ENCODE measurements at places on chromosomes 6 and 20. TPM values are rescaled to one million over a fixed set of nuclear protein-coding genes. Genes with fewer than 3 reads are reported as not detected.

The SOBP gene
- total RNA-seq = 0.64 TPM

The POU3F2 gene
- total RNA-seq = not detected

The CST4 gene
- total RNA-seq = not detected

The LINC00237 gene
- not detected for total RNA-seq

The LSM14B gene
- total RNA-seq = 39.3 TPM

The CCDC170 gene
- total RNA-seq = 0.89 TPM

The ROS1 gene
- total RNA-seq = 0.81 TPM

The TRIM31 gene
- not detected for total RNA-seq

The RPRD1B gene
- total RNA-seq = 24.7 TPM

The ANKEF1 gene
- total RNA-seq = 3.7 TPM

The TRAPPC3L gene
- total RNA-seq = not detected

The NRM gene
- 6.5 TPM for total RNA-seq

- no peak for DNase-seq
Observed at GRCh38 chr6:53864781-53865180, 70.0 kb downstream of the LRRC1 start.

DNA sequence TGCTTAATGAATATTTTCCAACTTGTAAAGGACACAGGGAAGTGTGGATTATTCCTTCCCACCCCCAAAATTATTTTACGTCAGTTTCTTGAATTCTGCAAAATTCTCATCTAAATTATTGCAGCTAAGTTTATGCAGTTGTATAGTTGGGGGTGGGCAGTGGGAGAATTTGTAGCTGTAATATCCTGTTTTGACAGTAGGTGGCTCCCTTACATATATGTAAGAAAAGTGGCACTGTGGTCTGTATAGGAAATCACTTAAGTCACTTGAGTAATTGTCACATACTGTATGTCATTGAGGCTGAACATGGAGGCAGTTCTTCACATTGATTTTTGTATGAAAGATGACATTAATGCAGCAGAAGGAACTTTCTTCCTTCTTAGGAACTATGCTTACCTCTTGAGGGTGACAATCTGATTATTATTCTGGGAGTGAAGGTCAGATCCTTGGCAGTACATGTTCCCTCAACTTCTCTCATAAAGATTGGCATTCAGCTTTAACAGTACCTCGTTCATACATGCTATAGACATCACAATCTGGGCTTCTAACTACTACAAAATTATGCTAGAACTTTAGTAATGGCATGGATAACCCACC lies 14.6 kb upstream of the CFAP206 start:
- no peak for DNase-seq

DNA sequence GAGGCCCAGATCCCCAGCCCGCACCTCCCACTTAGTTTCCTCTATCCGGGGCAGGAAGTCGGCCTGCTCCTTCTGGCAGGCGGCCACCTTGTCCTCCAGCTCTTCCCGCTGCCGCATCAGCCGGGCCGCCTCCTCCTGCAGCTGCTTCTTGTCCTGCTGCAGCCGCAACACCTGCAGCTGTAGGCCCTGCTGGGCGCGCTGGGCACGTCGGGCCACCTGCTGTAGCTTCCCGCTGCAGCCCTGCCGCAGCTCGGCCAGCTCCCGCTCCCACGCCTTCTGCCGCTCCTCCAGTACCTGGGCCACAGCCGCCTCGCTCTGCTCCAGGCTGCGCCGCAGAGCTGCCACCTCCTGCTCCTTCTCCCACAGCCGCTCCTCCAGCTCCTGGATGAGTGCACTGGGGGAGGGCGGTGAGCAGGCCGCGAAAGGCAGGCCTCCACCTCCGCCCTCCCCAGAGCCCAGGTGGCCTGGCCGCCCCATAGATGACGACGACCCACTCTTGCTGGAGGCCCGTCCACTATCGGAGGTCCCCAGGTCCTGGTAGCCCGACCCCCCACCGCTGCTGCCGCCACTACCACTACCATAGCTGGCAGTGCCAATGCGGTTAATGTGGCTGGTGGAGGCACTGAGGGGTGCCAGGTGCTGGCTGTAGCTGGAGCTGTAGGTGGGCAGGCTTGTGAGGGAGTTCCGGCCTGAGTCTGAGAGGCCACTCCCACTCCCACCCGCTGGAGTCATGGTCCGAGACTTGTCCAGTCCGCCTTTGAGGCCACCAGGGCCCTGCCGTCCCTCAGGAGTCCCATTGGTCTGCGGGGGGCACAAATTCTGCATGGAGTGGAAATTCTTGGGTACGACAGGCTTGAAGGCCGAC lies 6.0 kb upstream of the FASTKD5 start:
- no peak for DNase-seq

- no peak for DNase-seq
Observed at GRCh38 chr20:4894981-4895381, 106.3 kb downstream of the SLC23A2 start.

- no peak for DNase-seq
Observed at GRCh38 chr6:115899730-115900282, 160.9 kb downstream of the FRK start.

GRCh38 chr6:34813028-34813713 lies 21.3 kb downstream of the BLTP3A start:
- DNase-seq = no peak

GRCh38 chr6:32589596-32590449 lies at the start of gene HLA-DRB1:
Gene HLA-DRB1, minus strand, starts transcription at chr6:32589848. Its CDS starts 106 bp downstream, at chr6:32589742.
- DNase-seq = no peak

GRCh38 chr6:15352220-15352619 lies 106.4 kb downstream of the JARID2 start:
- no peak for DNase-seq

DNA sequence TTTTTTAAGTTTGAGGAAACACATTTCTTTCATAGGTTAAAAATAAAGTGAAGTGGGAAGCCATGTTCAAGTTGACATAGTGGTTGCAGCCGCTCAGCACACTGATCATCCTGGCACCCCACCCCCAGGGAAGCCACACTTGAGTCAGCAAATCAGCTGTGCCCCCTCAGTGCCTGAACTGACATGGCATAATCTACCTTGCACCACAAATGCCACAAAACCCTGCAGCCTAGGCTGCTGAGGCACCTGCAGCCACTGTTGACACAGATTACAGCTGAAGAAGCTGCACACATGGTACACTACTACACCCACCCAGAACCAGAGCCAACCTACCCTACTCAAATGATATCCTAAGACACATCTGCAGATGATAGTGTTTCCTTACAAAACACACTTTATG lies 77.5 kb upstream of the RIMS1 start:
- no peak for DNase-seq

- DNase-seq = no peak
Observed at GRCh38 chr6:21935561-21936028, 342.0 kb downstream of the SOX4 start.

DNA sequence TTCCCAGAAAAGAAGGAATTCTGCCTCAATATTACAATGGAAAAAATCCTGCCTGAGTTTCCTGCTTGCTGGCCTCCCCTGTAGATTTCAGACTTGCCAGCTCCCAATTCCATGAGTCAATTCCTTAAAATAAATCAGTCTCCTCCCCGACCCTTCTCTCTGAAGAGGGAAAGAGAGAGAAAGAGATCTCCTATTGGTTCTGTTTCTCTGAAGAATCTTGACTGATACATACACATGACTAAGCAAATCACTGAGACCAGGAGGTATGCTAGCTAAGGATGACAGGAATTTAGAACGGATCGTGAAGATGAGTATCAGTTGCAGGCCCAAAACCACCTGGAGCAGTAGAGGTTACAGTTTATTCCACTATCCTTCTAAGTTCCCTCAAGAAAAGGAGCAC lies 11.3 kb upstream of the RBM24 start:
- no peak for DNase-seq

- no peak for DNase-seq
Observed at GRCh38 chr6:42239736-42240375, 22.2 kb upstream of the MRPS10 start.

GRCh38 chr6:9810286-9810685 lies 604.6 kb downstream of the TFAP2A start:
- DNase-seq = no peak

- DNase-seq = no peak
Observed at GRCh38 chr6:4879741-4880275, 103.6 kb downstream of the CDYL start.

GRCh38 chr6:119830069-119830468 lies 480.5 kb upstream of the MAN1A1 start:
- no peak for DNase-seq

- DNase-seq = no peak
Observed at GRCh38 chr6:53986165-53986720, 125.0 kb upstream of the MLIP start.

- DNase-seq = no peak
Observed at GRCh38 chr20:49132995-49133478, 55.1 kb downstream of the STAU1 start.

GRCh38 chr6:155530219-155530834 lies 74.7 kb upstream of the NOX3 start:
- no peak for DNase-seq

DNA sequence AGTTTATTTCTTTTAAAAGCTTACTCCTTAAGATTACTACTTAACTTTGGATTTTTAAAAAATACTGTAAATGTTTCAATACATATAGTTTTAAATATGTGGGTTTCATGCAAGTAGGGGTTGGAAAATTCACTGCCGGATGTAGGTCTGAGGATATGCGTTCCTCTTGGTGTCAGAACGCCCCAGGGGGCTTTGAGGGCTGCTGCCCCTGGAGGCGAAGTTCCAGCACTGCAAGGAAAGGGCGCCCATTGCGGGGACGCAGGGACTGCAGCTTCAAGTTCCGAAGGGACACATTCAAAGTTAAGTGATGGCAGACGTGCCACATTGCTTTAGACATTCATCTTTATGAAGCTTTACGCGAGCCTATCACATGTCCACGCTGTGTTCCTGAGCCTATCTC lies 152.9 kb downstream of the SOD2 start:
- no peak for DNase-seq

DNA sequence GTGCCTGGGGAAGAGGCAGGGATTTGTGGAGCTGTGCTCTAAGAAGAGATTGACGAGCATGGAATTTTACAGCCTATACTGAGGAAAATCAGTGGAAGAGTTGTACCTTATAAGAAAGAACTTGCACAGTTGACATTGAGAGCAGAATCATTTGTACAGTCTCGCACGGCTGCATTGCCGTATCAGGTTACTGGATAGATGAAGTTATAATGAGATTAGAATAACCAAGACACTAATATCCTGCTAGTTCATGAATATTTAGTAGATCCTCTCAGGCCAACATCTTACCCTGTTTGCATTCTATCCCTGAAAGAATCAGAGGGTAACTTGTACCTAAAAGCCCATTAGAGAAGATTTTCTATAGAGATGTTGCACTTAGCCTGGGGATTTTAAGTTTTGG lies 447.1 kb downstream of the PREX1 start:
- DNase-seq = no peak

- no peak for DNase-seq
Observed at GRCh38 chr6:142376115-142376514, 74.3 kb downstream of the ADGRG6 start.

DNA sequence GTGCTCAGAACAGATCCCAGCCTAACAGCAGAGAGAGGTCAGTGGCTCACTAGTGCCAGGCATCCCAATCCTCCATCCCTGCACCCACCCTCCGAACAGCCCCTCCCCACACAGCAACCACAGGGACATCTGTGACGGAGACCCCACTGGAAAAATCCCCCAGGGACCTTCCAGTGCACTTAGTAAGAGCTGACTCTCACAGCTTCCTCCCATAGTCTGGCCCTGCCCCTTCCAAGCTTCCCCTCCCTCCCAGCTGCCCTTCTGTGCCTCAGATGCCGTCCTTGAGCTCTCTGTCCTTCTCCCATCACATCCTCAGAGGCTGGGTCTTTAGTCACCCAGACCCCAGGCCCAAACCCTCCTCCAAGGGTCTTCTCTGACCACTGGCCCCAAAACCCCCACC lies 9.7 kb upstream of the THBS2 start:
- DNase-seq = no peak

Measured in suprapubic skin (tissue), 4 donors.